ENCODE measurements at places on chromosomes 1 and 21.

GRCh38 chr1:3367376-3367775 lies 87.1 kb upstream of the ARHGEF16 start:
- DNase-seq: no peak

DNA sequence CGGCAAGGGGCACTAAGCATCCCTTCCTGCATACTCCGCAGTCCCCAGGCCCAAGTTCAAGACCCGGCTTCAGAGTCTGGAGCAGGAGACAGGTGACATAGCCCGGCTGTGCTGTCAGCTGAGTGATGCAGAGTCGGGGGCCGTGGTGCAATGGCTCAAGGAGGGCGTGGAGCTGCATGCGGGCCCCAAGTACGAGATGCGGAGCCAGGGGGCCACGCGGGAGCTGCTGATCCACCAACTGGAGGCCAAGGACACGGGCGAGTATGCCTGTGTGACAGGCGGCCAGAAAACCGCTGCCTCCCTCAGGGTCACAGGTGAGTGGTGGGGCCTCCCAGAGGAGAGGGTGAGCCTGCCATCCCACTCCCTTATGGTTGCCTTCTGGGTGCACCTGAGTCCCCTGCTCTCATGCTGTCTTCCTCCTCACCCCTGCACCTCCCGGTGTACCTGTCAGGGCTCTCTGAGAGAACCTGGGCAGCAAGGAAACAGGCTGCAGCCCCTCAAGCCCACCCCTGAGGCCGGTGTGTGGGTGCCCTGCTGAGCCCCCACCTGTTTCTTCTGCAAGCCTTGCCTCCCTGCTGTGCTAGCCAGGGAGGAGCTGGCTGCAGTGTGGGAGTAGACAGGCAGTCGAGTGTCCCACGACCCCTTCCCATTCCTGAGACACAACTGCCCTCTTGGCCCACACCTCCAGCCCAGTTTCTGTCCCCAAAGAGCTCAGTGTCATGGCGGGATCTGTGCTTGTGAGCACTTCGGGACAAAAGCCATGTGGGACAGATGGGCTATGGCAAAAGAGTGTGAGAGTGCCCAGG lies 99.2 kb downstream of the TRIM11 start:
- no peak for DNase-seq

GRCh38 chr1:92994105-92994712 lies 32.9 kb upstream of the DIPK1A start:
- DNase-seq: peak; percentile 50

DNA sequence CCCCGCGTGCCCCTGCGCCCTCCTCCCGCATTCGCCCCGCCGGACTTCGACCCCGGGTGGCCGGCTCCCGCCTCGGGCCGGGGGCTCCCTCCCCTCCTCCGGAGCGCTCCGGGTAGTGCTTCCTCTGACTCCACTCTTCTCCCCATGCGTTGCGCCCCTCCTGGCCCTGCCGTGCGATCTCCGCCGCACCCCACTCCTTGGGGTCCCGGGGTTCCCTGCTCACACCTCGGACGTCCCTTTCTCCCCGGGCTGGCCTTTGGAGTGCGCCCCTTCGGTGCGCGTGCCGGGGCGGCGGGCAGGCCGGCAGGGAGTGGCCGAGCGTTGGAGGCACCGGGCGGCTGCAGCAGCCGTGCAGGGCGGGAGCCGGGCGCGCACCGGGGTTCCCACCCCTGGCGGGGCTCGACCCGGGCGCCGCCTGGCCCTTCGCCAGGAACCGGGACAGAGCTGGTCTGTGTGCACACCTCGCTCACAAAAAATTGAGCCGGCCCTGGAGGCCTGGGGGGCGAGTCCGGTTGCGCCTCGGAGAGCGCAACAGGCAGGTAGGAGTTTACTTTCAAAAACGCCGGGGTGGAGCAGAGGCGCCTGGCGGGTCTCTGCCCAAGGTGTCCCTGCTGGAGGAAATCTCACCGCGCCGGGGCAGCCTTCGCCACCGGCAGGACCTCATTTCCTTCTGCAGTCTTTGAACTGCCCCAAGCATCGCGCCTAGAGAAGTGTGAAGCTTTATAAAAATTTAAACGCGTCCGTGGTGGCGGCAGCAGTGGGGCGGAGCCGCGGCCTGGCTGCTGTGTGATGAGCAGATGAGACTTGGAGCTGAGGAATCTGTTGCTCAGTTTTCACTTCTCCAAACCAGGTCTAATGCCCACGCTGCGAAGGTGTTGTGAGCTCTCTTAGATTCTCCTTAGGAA lies 650 bp downstream of the VANGL1 start:
- peak; percentile 18 for DNase-seq

DNA sequence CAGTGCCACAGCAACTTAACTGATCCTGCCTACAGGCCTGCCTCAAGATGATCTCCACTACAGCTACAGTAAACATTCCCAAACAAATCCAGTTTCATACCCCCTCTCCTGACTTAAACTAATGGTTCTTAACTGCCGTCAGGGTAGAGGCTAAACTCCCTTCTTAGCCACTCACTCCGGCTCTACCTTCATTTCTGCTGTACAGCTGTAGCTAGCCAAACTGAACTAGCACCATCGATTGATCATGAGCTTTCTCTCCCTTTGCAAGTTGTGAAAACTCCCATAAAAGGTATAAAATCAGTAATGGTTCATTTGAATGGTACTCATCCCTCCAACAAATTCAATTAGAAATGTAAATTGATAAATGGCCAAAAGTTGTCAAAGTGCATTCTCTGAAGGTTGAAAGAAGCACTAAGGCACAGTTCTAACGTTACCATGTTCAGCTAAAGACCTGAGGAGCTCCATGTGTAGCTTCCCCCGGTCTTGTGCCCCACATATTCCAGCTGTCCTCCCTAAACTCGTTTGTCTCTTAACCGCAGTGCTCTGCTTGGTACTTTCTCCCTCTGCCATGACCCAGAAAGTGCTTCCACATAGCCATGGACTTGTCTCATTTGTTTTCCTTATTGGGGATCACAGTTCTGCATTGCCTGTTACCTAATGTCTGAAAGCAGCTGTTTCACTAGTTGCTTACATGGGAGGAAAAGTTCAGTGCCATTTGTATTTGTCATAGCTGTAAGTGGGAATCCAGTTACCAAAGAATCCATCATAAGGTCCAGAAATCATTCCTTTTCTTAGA lies 49.8 kb downstream of the DHX9 start:
- no peak for DNase-seq

DNA sequence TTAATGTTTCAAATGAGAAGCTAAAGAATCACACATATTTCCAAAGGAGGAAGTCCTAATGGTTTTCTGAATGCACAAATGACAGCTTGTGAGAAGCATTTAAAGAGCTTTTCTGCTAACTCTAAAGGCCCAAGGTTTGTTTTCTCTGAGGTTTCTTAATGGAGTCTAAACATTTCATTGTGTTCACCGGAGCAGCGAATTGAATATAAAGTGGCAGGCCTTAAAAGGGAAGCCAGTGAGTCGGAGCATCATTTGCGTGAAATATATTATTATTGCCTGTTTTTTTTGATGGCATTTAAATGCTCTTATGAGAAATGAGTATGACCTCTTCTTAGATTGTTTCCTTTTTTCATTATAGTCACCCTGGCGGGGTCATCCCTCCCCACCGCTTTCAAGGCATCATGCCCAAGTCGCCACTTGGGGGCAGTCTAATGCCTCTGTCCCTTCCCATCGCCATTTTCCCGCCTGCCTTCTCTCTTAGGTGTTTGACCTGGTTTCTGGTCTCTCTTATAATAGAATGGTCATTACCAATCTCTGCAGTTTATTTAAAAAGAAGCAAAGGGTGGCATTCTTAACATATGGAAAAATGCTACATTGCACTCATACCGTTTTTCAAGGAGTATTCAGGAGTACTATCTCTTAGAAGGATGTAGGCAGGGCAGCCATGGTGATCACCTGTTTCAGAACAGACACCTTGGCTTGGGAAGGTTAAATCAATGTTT lies 25.3 kb upstream of the OVAAL start:
- DNase-seq: peak; percentile 16

GRCh38 chr1:36322786-36323635 lies 434 bp downstream of the EVA1B start:
- DNase-seq: no peak

DNA sequence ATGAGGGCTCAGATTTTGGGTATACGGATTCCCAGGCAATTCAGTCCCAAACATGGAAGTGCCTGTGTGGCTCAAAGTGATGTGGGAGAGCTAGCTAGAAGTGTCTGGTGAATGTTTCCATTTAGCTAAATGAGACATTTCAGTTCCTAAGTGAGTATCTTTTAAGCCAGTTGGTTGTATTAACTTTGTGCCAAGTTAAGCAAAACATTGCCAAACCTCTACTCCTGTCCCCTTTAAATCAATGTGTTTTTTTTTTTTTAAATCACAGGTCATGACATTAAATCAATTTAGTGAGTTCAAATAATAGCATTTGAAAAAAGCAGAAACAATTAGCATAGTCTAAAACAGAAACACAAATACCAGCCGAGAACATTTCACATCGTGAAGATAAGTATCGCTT lies 230.1 kb downstream of the ASTN1 start:
- DNase-seq: no peak

GRCh38 chr1:217553949-217554509 lies 76.9 kb downstream of the GPATCH2 start:
- DNase-seq: no peak

DNA sequence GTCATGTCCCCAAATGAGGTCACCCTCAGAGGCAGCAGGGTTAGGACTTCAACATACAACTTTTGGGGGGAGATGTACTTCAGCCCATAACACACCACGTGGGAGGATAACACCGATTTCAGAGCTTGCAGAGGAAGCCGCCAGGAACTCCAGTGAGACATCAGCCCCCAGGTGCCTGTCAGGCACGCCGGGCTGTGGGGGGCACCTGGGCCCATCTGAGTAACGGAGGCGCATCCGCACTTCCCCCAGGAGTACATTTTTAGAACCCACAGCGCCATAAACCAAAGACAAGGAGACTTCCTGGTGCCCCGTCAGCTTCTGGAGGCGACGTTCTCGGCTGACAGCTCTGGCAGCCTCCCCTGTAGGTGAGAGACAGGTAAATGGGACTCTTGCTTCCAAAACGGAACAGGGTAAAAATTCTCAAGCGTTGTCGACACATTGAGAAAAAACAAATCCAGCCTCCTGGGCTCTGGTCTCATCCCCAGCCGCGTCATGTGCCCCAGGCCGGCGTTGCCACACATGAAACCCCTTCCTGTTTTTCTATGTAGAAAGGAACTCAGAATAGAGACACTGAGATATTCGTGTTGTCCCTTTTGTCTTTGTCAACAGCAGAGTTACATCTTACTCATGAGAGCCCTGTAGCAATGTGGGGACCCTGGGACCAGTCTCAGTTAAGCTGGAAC lies 93.3 kb downstream of the PDE9A start:
- DNase-seq: peak; percentile 26

DNA sequence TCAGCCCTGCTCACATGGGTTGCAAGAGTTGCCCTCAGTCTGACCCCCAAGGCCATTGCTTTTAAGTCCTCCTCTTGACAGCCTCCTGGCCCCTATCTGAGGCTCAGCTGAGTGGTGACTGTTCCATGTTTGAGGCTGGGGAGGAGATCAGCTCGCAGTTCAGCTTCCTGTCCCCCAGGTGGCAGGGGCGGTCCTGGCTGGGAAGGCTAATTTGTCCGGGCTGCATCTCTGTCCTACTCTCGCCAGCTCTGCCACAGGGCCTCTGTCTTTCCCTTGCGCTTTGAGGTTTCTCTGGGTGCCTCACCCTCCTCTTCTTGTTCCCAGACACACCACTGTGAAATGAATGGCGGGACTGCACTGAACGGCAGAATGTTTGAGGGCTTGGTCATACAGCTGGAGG lies 157.3 kb downstream of the KCNJ6 start:
- DNase-seq: no peak

GRCh38 chr1:152585586-152585985 lies 5.3 kb upstream of the LCE3D start:
- DNase-seq: no peak

GRCh38 chr21:43905726-43906455 lies 40.9 kb downstream of the AGPAT3 start:
- no peak for DNase-seq

- DNase-seq: no peak
These were observed 324.9 kb upstream of the SNX7 start for GRCh38 chr1:98336472-98337083.

GRCh38 chr1:173934440-173934839 lies 17.3 kb upstream of the SERPINC1 start:
- DNase-seq: no peak

DNA sequence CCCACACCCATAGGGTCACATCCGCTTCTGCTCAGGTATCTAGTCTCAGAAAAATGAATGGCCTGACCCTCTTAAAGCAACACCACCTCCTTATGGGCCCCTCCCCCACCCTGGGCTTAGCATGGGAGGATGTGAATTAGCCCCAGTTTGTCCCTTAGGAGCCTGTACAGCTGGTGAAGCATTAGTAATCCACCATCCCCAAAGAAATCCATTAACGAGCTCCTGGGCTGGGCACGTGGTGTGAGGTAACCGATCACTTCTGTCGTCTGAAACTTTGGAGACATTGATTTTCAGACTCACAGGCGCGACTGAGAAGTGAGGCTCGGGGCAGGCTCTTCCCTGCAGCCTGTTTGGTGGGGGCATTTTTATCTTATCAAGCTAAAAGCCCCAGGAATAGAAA lies 10.5 kb downstream of the RASSF5 start:
- DNase-seq: no peak

- no peak for DNase-seq
These were observed 117.5 kb downstream of the PRDM16 start for GRCh38 chr1:3186526-3186921.

DNA sequence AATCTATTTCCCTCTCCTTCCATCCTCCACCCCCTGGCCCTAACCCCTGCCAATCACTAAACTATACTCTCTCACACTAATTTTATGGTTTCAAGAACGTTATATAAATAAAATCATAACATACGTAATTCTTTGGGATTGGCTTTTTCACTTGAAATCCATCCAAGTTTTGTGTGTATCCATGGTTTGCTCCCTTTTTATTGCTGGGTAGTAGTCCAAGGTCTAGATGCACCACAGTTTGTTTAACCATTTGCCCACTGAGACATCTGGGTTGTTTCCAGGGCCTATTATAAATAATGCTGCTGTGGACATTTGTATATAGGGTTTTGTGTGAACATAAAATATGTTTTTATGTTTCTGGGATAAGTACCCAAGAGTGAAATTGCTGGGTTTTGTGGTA lies 61.4 kb downstream of the TEX35 start:
- DNase-seq: no peak

- no peak for DNase-seq
These were observed 67.2 kb downstream of the HS2ST1 start for GRCh38 chr1:86981482-86982213.

GRCh38 chr1:72851597-72851996 lies 569.3 kb upstream of the NEGR1 start:
- no peak for DNase-seq

DNA sequence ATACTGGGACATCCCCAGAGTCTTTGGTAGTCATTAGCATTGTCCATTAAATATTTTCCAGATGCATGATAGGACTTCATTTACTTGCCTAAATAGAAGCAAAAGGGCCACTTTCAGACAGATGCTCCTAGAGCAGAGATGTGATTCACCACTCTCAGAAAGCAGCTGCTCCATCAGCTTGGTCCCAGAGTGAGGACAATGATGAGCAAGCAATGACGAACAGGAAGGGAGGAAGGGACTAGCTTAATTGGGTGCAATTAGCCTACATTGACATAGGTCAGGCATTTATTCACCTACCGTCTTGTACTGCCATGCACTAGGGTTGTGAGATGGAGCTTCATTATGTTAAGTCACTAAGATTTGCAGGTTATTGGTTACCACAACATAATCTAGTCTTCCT lies 85.1 kb upstream of the PLXNA2 start:
- no peak for DNase-seq

Measured in stimulated activated CD8-positive, alpha-beta memory T cell treated with anti-CD3 and anti-CD28 coated beads, Interleukin-15, amount 100 ng/mL, for 4 hours (primary cell).